Right cardiac atrium (tissue), 5 donors: ENCODE measurements at places on chromosomes 5 and 9. TPM values are rescaled to one million over a fixed set of nuclear protein-coding genes. Genes with fewer than 3 reads are reported as not detected.

- peak; percentile 52 for DNase-seq
These were observed 20.9 kb downstream of the CXXC5 start for GRCh38 chr5:139668924-139669661.

DNA sequence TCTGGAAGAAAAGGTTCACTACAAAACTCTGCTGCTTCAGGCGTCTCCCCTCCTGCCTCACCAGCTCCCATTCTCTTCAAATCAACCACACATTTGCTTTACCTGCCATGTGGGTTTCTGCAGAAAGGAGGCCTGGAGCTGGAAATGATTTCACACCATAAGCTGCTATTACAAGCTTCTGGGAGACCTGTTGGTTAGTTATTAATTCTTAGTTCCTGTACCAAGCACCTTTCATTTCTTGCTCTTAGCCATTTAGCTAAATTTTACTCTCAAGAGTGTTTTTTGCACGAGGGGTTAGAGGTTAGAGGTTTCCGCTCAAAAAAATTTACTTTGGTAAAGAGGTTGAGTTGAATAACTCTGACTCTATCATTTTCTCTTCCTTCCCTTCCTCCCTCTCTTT is 70.3 kb downstream of the MAP1B start:
- no peak for DNase-seq

DNA sequence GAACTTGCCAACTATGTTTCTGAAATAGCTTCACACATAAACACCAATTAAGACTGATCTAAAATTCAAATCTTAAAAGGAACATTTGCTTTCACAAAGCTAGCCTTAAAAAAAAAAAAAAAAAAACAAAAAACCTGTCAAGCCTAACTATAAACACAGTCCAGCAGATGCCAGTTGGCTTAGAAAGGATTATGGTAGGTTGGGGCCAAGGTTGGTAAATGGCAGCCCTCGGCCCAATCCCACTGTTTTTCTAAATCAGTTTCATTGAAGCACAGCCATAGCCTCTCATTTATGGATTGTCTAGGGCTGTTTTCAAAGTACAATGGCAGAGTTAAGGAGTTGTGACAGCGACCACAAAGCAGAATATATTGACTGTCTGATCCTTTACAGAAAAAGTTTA is 75.7 kb upstream of the FRRS1L start:
- DNase-seq: no peak

DNA sequence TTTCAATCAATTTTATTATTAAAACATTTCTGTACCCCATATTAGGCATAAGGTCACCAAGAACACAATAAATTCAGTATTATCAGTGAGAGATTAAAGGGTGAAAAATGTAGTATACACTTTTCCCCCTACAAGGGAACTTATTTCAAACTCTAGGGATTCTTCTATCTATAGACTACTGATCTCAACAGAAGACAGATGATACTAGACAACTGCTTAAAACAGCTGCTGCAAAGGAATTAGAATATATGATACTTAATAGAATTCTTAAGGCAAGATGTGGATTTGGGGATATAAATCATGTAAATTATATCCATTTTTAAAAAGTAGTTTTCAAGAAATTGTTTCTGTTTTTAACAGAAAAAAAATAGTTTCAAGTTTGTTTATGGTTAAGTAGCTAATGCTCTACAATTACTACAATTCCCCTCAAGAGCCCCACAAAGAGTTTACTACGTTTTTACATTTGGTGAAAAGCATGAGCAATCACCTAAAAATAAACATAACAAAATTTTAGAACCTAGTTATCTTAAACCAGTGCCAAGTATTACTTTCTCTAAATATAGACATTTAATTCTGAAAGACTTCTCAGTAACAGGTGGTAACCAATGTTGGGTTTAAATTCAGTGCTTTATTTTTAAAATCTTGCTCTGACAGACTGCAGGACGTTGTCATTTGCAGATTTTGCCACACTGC is 6.0 kb downstream of the KIF24 start:
- no peak for DNase-seq

DNA sequence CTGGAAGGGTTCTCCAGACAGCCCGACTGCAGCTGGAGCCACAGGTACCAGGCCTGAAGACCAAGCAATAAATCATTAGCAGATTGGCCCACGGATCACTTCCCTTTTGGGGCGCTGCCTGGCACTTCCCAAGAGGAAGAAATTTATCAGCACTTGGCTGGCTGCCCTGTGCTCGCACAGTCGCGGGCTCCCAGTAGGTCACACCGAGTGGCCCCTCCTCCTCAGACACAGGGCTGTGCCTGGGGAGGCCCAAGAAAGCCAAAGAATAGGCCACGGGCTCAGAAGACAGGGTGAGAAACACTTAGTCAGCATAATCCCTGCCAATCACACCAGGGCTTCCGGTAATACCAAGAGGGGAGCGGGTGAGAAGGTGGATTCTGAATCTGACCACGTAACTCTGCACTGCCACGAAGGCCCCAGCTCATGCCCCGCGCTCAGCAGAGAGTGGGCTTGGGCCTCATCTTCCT is 115.7 kb upstream of the MSX2 start:
- DNase-seq: peak; percentile 81

DNA sequence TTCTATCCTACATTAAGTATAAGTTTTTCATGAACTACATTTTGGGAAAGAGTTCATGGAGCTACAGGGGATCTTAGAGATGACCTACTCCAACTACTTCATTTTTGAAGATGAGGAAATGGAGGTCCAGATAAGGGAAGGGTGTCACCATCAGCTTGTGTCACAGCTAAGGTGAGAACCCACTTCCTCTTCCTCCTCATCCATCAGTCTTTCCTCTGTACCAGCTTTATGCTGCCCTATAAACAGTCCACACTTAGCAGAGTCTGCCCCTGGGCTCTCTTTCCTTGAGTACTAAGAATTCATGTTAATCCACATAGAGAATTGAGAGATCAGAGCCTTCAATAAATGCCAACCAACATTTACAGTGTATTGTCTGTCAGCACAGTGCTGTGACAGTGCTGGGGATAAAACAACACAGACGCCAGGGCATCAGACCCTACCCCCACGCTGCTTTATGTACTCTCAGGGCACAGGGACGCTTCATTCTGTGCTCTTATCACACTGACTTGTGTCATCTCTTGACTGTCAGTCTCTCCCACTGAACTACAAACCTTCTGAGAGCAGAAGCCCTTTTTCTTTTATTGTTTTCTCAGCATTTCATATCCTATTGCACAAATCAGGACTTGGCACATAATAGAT is 22.1 kb downstream of the ADRB2 start:
- no peak for DNase-seq

- DNase-seq: no peak
These were observed 62.6 kb downstream of the PLAC8L1 start for GRCh38 chr5:146042628-146043279.

DNA sequence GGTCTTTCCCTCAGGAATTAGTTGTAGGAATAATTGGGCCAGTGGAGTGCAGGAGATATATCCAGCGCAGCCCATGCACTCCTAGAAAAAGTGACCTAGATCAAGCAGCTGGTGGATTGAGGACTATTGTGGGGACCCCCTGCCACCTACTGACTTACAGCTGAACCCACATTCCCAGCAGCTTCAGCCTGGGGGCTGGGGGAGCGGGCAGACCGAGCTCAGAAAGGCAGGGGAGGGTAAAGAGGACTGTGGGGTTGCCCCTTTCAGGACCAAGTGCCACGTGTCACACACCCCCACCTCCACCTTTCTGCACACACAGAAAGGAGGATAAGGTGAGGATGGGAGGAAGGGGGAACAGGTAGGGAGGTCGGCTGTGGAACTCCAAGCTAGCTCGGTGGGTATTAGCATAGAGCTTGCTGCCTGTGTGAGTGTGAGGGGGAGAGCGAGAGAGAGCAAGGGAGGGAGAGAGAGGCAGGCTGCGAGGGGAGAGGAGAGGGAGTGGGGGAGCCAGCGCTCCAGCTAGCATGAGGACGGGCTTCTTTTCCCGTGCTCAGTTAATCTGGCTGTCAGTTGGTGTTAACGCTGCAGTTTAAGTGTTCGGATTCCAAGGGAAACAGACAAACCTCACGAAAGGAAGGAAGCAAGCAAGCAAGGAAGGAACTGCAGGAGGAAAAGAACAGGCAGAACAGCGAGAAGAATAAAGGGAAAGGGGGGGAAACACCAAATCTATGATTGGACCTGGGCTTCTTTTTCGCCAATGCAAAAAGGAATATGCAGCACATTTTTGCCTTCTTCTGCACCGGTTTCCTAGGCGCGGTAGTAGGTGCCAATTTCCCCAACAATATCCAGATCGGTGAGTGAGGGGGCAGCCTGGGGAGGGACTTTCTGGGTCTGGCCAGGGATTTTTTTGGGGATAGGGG is at the start of gene GRIA1:
Gene GRIA1, plus strand, starts transcription at position 553 of the 920 bp plus-strand sequence.
- DNase-seq: no peak

- DNase-seq: no peak
These were observed 1.3 kb downstream of the NIPBL start for GRCh38 chr5:36877667-36878391.

- DNase-seq: no peak
These were observed 156.8 kb downstream of the MACROH2A1 start for GRCh38 chr5:135242021-135242865.

- DNase-seq: no peak
These were observed 36.0 kb upstream of the FYB1 start for GRCh38 chr5:39255406-39255805.

GRCh38 chr5:36060420-36060887 is 6.2 kb downstream of the UGT3A2 start:
- DNase-seq: no peak

- DNase-seq: no peak
These were observed 86.1 kb downstream of the TLE4 start for GRCh38 chr9:79657891-79658290.

DNA sequence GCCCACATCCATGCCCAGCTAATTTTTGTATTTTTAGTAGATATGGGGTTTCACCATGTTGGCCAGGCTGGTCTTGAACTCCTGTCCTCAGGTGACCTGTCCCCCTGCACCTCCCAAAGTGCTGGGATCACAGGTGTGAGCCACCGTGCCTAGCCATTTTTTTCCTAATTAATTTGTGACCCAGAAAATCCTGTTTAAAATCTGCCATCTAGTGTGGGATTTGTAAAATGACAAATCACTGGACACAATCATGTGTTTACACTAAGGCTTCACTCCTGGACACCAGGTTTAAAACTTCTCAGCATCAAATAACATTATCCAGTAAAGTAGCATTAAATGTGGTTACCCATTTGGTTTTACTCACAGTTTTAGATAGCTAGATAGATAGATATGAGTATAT is 18.6 kb upstream of the KDM4C start:
- DNase-seq: no peak

DNA sequence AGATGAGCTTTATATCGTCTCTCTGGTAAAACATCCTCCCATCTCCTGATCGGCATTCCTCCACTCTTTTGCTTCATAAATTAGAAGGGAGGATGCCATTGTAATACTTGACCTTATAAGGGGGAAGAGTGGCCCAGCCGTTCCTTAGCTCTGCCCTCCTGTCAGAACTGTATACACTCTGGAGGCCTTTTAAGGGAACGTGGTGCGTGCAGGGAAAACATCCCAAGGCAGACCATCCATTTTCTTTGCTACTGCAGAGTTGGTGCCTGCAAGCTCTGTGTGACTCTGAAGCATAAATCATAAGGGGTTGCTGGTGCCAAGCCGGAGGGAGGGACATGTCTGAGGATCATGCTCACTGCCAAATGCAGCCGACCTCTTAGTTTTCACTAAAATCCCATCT is 90.4 kb downstream of the PGM5 start:
- DNase-seq: peak; percentile 22

GRCh38 chr5:147384346-147385193 is 125.3 kb downstream of the DPYSL3 start:
- no peak for DNase-seq

DNA sequence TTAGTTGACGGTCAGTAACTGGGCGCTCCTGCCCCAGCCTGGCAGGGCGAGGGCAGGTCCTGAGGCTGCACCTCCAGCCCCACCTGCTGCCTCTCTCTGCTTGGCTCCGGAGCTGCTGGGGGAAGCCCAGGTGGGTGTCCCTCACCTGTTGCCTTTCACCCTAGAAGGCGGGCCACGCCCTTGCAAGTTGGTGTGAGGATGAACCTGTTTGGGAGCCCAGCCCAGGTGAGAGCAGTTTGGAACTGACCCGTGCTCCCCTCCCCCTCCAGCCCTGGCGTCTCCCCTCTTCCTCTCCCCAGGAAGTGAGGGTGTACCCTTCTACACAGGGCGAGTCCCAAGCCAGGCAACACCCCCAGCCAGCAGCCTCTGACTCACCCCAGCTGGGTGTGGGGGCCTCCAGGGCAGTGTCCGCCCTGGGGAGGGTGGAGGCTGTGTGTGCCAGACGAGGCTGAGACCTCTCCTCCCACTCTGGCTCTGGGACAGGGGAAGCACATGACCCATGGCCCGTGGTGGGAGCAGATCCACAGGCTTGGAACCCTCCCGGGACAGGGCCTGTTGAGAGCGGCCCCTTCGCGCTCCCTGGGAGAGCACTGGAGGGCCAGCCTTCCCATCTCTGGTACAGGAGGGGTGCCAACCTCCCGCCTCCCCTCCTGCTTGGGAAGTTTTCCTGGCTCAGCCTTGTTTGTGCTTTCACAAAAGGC is 10.4 kb downstream of the LRRC8A start:
- DNase-seq: peak; percentile 97

NCBP1 gene
- total RNA-seq: 18.7 TPM

CCDC187 gene
- total RNA-seq: not detected

RMND5B gene
- total RNA-seq: 41.7 TPM
